ENCODE measurements at places on chromosomes 5 and 9.

DNA sequence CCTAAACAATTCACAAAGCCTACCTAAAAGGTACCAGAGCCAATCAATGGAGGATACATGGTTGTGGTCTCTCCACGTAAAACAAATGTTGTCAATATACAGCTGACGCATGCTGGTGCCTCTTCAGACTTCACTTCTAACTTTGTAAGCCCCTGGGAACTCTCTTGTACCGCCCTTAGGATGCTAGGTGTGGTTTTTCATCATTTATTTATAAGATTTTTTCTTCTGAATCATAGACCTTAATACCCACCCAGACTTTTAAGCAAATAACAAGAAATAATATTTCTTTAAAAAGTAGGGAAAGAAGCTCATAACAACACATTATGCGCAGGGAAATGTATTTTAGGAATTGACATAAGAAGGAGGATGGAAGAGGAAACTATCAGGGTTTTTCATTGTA is 33.0 kb downstream of the SSBP2 start:
- no peak for DNase-seq

- no peak for DNase-seq
Measured at GRCh38 chr9:36118706-36119105, 17.8 kb upstream of the GLIPR2 start.

GRCh38 chr9:121221664-121222055 is 20.0 kb upstream of the RAB14 start:
- DNase-seq, result no peak

DNA sequence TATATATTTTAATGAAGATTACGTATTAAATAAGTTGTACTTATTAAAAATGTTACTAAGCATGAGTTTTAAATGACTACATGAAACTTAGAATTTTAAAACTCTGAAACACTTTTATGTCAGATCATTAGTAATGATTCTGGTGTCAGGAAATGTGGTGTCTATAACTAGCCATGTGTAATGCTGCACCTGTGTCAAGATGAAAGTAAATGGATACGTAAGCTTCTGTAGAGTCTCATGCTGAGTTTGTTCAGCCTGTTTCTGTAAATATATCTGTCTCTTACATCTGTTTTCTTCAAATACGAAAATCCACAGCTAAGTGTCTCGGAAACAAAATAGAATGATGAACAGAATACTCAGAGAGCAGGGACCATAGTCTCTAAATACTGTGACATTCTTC is 278.0 kb upstream of the SMC2 start:
- DNase-seq, result no peak

GRCh38 chr9:130665431-130666392 is 1.3 kb downstream of the PRDM12 start:
- no peak for DNase-seq

DNA sequence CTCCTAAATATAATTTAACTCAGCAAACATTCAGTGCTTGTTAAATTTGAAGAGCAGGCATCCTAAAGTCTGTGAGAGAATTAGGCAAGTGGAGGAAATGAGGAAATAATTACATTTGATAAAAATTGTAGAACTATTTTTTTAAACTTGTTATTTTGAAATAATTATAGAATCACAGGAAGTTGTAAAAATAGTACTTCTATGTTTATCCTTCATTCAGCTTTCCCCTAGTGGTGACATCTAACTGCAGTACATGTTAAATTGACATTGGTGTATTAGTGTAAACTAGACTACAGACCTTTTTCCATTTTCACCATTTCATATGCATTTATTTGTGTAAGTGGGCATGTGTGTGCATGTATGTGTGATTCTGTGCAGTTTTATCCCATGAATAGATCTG is 51.6 kb downstream of the F2RL2 start:
- no peak for DNase-seq

DNA sequence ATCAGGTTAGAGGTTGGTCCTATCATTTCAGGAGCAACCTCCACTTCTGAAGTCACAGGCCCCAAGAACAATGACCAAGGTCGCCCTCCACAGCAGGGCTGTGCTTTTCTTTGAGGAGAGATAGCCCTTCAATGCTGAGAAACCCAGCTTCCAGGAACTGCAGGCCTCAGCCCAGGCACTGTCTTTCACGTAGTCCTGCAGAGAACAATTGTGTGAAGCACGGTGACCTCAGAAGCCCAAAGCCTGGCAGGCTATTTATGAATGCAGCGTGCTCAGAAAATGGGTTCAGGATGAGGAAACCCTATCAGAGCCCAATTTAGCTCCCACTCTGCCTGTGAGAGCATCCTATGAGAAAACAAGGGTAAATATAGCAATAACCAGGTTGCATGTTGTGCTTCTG is 388.3 kb downstream of the PLK2 start:
- no peak for DNase-seq

GRCh38 chr5:16577677-16578076 is 39.1 kb downstream of the RETREG1 start:
- no peak for DNase-seq

- no peak for DNase-seq
Measured at GRCh38 chr5:14339468-14339867, 196.3 kb downstream of the TRIO start.

- DNase-seq, result no peak
Measured at GRCh38 chr9:1018121-1018520, 32.0 kb upstream of the DMRT2 start.

GRCh38 chr5:176519810-176520720 is 17.1 kb downstream of the RNF44 start:
- no peak for DNase-seq

GRCh38 chr5:106825374-106825773 is 845.4 kb downstream of the EFNA5 start:
- DNase-seq, result no peak

DNA sequence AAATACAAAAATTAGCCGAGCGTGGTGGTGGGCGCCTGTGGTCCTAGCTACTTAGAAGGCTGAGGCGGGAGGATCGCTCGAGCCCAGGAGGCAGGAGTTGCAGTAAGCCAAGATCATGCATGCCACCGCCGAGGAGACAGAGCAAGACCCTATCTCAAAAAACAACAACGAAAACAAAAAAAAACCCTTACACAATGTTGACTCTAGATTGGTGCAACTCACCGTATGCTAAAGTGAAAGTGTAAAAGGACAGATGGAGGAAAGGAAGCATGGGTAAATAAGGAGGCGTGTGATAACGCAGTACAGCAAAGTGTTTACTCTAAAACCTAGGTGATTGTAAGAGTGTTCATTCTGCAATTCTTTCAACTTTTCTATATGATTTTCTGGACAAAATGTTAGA is 15.9 kb upstream of the RUFY1 start:
- no peak for DNase-seq

GRCh38 chr9:76817489-76817888 is 53.3 kb downstream of the PCA3 start:
- DNase-seq, result no peak

GRCh38 chr5:103532086-103532734 is 30.4 kb downstream of the NUDT12 start:
- DNase-seq, result no peak

GRCh38 chr5:13975246-13975645 is 30.8 kb upstream of the DNAH5 start:
- DNase-seq, result no peak

- DNase-seq, result no peak
Measured at GRCh38 chr9:16191691-16192402, 639.0 kb downstream of the CCDC171 start.
